ENCODE measurements at places on chromosomes 16 and 17.
A peak's percentile ranks its signal among the peaks of the same experiment; 100 is the strongest.

DNA sequence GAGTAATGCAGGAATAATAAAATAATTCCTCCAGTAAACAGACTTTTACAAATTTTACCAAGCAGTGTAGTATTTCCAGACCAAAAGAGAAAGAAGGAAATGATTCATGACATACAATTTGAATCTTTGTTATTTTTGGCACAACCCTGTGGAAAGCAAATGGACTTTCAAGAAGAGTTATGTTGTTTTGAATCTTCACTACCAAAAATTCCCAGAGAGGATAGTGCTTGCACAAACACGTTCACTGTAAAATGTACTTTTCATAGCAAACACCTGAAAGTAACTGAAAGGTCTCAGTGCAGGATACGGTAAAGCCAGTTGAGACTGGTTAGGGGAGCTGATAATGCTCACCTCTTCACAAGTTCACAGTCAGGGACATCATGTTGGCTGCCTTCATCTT lies 107.1 kb downstream of the USP22 start:
- DNase-seq, result peak; percentile 84

DNA sequence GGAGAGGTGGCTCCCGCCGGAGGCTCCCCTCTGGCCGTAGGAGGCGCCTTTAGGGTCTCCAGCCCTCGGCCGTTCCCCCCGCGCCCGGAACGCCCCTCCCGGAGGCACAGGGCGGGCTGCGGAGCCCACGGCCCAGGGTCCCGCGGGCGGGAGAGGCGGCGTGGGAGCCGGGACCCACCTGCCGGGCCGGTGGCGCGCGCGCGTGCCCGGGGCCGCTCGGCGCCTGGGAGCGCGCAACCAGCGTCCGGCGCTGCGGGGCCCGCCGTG lies at the start of gene MIF4GD:
MIF4GD (minus strand) TSS at position 266 of the 267 bp plus-strand sequence. CDS start 1,036 bp downstream, outside the sequence.
- DNase-seq, result no peak

DNA sequence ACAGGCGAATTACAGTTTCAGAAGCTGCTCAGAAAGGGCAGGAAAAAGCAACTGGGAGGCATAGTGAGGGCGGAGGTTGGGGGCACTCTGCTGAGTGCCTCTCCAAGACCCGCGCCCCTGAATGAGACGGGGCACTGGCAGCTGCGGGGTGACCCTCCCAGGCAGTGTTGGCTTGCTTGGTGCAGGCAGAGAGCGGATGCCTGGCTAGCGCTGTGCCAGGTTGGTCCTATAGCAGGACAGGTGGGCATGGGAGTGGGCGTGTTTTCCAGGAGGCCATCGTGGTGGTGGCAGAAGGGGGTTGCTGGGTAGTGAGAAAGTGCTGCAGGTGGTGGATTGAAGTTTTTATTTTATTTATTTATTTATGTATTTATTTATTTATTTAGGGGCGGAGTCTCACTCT lies 16.0 kb upstream of the SBK1 start:
- DNase-seq, result no peak

- no peak for DNase-seq
Measured at GRCh38 chr16:49441366-49441780, 67.8 kb downstream of the C16orf78 start.

DNA sequence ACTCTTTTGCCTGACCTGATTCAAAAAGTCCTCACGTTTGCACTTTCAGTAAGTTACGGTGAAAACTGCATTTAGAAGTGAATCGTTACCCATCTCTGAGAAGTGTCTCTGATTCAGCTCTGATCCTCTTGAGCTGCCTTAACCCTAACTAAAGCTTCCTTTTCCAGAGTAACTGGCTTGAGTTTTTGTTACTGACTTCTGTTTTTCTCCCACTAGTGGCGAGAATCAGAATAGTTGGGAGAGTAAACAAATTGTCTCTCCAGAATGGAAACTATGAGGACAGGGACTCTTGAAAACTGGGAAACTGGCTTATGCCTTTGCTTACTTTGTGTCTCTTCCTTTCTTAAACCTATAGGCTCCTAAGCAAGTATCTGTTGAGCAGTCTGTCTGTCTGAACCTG lies 31.3 kb upstream of the KPNB1 start:
- DNase-seq, result peak; percentile 61

DNA sequence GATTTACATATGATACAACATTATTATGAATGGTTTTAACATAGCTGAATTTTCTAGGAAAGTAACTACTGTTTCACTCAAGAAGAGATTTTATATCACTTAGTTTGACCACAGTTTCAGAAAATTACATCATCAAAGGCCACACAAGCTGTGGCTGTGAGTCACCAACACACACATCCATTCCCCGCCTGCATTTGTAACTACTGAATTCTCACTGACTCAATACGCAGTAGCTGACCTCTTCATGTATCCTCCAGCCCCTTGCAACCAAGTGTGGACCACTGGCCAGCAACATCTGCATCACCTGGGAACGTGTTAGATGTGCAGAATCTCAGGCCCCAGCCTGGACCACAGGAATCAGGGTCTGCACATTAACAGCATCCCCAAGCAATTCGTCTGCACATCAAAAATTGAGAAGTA lies 197.6 kb downstream of the XYLT1 start:
- DNase-seq, result peak; percentile 7

DNA sequence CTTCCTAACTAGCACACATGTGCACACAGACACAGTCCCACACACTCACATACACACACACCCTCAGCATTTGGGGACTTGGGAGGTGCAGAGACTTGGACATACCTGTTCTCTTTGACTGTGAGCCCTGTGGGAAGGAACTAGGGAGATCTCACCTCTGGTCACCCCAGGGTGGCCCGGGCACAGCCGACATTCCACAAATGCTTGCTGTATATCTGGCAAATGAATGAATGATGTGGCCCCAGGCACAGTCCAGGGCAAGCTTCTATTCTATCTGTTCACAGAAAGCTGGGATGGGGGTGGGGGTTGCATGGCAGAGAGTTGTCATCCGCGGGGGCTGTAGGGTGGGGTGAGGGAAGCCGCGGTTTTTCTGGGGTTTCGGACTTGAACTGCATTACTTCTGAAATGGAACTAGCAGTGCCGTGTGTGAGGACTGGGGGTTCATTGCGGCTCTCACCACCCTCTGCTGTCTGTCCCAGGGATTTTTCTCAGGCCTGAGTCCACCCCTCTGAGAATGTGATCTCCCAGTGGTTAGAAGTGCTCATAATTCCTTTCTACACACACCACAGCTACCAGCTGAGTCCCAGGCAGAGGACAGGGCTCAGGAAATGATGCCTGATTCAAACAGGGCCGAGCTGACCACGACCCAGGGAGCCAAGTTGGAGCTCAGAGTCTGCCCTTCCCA lies 3.3 kb upstream of the RIPOR1 start:
- DNase-seq, result no peak

DNA sequence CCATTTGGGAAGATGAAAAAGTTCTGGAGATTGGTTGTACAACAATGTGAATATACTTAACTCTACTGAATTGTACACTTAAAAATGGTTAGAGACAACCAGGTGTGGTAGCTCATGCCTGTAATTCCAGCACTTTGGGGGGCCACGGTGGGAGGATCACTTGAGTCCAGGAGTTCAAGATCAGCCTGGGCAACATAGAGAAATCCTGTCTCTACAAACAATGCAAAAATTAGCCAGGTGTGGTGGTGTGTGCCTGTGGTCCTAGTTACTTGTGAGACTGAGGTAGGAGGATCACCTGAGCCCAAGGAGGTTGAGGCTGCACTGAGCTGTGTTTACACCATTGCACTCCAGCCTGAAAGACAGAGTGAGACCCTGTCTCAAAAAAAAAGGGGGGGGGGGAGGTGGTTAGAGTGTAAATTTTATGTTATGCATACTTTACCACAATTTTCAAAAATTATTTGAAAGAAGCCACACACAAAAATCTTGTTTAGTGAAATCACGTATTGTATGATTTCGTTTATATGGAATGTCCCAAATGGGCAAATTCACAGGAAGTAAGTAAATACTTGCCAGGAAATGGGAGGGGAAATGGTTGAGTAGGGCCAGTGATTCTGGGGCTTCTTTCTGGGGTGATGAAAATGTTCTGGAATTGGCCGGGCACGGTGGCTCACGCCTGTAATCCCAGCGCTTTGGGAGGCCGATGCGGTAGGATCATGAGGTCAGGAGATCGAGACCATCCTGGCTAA lies 37.1 kb upstream of the AMZ2 start:
- peak; percentile 27 for DNase-seq

GRCh38 chr17:42517516-42517915 lies 18.5 kb upstream of the NAGLU start:
- DNase-seq, result no peak

DNA sequence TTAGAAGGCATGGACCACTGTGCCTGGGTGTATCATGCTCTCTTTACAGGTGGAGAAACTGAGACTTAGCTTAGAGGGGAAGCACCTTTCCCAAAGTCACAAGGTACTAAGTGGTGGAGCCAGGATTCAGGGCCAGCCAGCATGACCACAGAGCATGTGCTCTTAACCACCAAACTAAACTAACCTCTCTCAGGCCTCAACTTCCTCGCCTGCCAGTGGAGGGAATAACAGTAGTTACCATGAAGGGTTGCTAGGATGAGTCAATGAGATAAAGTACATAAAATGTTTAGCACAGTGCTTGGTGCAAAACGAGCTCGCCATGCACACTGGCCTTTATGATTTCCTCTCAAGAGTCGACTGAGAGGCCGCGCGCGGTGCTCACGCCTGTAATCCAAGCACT lies 6.4 kb upstream of the MYO1C start:
- DNase-seq, result no peak

GRCh38 chr17:29582772-29583171 lies 6.7 kb downstream of the GIT1 start:
- DNase-seq, result no peak

GRCh38 chr17:64053101-64053500 lies 32.7 kb upstream of the ICAM2 start:
- DNase-seq, result no peak

- DNase-seq, result no peak
Measured at GRCh38 chr17:81438688-81439087, 43.4 kb downstream of the BAHCC1 start.
